ENCODE measurements at places on chromosomes 12 and 14. TPM values are rescaled to one million over a fixed set of nuclear protein-coding genes. Genes with fewer than 3 reads are reported as not detected.

SRGAP1 gene
- 37.9 TPM for total RNA-seq

GPRC5A gene
- total RNA-seq = 58.9 TPM

CLEC4D gene
- total RNA-seq = not detected

TSHR gene
- 0.18 TPM for total RNA-seq

ARHGEF40 gene
- 171 TPM for total RNA-seq

GPR84 gene
- not detected for total RNA-seq

DIO2 gene
- total RNA-seq = 1.2 TPM

OVCH1 gene
- not detected for total RNA-seq

LHX5 gene
- 0.45 TPM for total RNA-seq

TMTC2 gene
- 54.5 TPM for total RNA-seq

WNT5B gene
- 7.0 TPM for total RNA-seq

NTF3 gene
- not detected for total RNA-seq

P2RX7 gene
- not detected for total RNA-seq

GALNT6 gene
- 40.4 TPM for total RNA-seq

ITPR2 gene
- total RNA-seq = 172 TPM

PTGER2 gene
- 20.4 TPM for total RNA-seq

All from stomach (tissue), 19 donors.